ENCODE measurements at places on chromosomes 6 and 20. TPM values are rescaled to one million over a fixed set of nuclear protein-coding genes. Genes with fewer than 3 reads are reported as not detected.

The SDC4 gene
- total RNA-seq = 77.7 TPM

The CNKSR3 gene
- 22.2 TPM for total RNA-seq

The CENPW gene
- 2.8 TPM for total RNA-seq

The SLA2 gene
- 0.49 TPM for total RNA-seq

The CD164 gene
- 175 TPM for total RNA-seq

The LY6G6F gene
- total RNA-seq = not detected

The CLPSL2 gene
- not detected for total RNA-seq

The GPRC6A gene
- total RNA-seq = not detected

The NFATC2 gene
- total RNA-seq = 11.0 TPM

Data from sciatic nerve (tissue), 2 donors.